ENCODE measurements at places on chromosomes 2 and 18.

- no peak for DNase-seq
Measured at GRCh38 chr2:217944923-217945322, 57.9 kb downstream of the TNS1 start.

DNA sequence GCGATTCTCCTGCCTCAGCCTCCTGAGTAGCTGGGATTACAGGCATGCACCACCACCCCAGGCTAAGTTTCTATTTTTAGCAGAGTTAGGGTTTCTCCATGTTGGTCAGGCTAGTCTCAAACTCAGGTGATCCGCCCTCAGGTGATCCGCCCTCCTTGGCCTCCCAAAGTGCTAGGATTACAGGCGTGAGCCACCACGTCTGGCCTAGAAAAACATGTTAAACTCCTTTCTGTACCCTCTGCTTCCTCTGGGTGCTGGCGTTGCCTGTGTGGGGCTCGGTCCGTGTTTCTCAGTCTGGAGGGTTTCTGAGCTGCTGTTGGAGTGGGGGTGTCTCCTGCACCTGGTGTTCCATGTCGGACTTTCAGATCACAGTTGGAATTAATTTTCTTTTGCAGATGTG lies 17.9 kb downstream of the LDLRAD4 start:
- no peak for DNase-seq

DNA sequence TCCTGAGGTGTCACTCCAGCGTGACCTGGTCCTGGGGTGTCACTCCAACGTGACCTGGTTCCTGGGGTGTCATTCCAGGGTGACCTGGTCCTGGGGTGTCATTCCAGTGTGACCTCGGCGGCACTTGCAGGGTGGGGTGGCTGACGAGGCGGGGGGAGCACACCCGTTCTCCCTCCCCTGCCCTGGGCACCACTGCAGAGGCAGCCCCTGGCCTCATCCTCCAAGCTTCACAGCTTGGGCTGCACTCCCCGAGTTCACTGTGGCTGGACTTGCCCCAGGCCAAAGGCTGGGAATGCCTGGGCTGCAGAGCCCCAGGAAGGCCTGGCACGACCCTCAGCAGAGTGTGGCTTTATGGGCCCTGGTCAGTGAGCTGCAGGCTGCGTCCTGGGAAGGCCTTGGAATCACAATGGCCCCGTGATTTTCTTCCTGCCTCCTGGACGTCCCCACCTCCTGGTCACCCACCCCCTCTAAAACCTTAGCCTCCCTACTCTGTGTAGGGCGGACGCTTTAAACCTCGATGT lies 88.3 kb downstream of the NFATC1 start:
- no peak for DNase-seq

DNA sequence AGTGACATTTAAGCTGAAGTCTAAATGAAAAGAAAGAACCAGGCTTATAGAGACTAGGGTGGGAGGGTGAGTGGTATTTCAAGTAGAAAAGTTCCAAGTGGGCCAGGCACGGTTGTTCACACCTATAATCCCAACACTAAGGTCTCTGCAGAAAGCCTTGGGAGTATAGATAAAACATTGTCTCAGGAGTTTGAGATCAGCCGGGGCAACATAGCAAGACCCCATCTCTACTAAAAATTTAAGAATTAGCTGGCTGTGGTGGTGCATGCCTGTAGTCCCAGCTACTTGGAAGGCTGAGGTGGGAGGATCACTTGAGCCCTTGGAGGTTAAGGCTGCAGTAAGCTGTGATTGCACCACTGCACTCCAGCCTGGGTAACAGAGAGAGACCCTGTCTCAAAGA lies 143.4 kb upstream of the PKDCC start:
- no peak for DNase-seq

- no peak for DNase-seq
Measured at GRCh38 chr2:18445433-18446320, 114.8 kb downstream of the RDH14 start.

DNA sequence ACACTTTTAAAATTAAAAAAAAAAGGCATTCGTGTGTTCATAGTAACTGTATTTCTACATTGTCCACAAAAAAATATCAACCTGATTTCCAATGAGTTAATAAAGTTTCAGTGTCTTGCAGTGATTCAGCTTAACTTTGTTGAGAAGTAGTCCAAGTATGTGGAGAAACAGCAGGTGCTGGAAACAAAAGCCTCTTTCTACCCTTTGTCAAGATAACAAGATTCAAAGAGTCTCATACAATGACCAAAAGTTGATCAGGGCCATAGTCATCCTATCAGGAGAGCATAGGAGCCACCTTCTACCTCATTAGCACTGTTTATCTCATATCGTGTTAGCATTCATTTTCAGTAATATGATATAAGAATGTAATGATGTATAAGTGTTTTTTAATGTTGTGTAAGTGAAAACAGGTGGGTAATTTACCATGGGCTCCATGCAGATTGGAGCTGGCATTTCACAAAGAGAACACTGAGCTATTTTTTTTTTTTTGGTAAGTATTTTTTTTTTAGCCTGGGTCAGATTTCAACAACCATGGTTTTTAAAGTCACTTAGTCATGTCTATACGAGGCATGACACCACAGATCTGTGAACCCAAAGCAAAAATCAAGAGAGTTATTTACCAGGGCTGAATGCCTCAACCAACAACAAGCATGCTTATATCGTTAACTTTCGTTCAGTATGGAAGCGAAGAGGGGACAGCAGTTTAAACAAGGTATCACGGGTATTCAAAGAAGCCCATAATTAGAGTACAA lies 165.0 kb upstream of the ZNF521 start:
- DNase-seq: no peak

DNA sequence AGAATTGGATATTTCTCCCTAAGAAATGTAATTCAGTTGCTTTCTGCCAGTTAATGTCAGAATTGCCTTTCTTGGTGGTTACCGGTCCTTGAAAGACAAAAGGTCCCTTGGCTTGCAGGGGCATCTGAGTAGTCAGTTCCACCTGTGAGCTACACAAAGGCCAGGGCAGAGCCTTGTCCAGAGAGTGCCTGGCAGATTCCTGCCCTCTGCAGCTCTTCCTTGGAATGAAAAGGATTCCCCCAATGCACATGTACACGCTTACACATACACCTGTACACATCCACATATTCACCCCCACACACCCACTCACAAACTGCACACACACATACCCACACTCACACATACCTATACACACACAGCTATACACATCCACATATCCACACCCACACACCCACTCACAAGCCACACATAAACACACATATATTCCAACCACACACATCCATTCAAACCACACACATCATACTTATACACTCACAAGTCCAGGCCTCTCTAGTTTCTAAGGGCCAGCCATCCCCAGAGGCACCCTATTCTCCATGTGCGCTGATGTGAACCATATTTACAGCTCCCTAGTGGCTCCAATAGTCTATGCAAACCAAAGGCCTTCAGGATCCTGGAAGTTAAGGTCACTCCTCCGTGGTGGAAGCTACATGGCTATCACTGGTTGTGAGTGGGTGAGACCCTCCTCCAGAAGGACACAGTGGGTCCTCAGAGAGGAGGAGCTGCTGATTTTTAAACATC lies 9.6 kb downstream of the CYRIA start:
- no peak for DNase-seq

Measured in fibroblast of the conjunctiva (primary cell).